ENCODE measurements at places on chromosomes 11 and 22. TPM values are rescaled to one million over a fixed set of nuclear protein-coding genes. Genes with fewer than 3 reads are reported as not detected.
A peak's percentile ranks its signal among the peaks of the same experiment; 100 is the strongest.

The HPX gene
- total RNA-seq = not detected

The MMP13 gene
- not detected for total RNA-seq

The RIMBP3B gene
- 0.15 TPM for total RNA-seq

The HOATZ gene
- total RNA-seq = not detected

The TECTA gene
- 0.17 TPM for total RNA-seq

The NXPE1 gene
- not detected for total RNA-seq

The INS gene
- not detected for total RNA-seq

DNA sequence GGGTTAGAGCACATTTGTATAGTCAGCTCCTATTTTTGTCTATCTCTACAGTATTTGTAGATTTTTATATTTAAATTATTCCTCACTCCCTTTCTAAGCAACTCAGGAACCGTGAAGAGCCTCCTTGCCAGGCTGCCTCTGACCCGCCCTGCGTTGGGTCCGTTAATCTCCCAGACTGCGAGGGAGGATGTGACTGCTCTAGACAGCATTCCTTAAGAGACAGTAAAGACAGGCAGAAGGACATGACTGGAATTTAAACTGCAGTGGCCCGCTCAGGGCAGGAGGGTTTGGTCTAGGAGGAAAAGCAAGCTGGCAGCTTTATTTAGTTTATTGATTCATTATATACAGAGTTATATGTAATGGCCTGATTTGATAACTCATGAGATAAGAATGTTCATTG, 413.7 kb downstream of the TMEM135 start:
- no peak for DNase-seq

GRCh38 chr11:101509922-101510321, 73.9 kb downstream of the TRPC6 start:
- no peak for DNase-seq

GRCh38 chr11:99020352-99021225, at the start of gene CNTN5:
Gene CNTN5 (plus strand): TSS chr11:99020949.
- DNase-seq = peak; percentile 22

DNA sequence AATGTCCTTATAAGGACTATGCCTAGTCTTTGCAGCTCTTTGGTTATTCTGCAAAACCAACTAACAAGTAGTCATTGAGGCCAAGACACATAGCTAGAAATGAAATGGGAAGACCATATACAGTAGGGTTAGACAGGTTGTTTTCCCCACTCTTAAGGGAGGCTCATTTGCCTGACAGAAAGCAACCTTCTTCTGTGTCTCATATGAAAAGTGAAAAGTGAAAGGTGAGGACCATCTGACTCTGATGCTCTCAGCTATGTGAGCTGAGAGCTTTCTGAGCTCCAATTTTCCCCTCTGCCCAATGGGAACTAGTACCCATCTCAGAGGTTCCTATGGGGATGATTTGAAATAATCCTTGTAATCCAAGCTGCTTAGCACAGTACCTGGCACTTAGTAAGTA, 142.0 kb upstream of the BDNF start:
- no peak for DNase-seq

- DNase-seq = no peak
Measured at GRCh38 chr22:42462016-42462415, 29.8 kb upstream of the NFAM1 start.

- no peak for DNase-seq
Measured at GRCh38 chr11:38990139-38990538, 2392.1 kb upstream of the RAG2 start.

GRCh38 chr11:130145975-130146776, 13.4 kb upstream of the ST14 start:
- no peak for DNase-seq

- no peak for DNase-seq
Measured at GRCh38 chr11:75938543-75938942, 123.5 kb downstream of the UVRAG start.

- no peak for DNase-seq
Measured at GRCh38 chr11:117717485-117718314, 79.3 kb downstream of the DSCAML1 start.
